ENCODE measurements at places on chromosomes 7 and 10.

- no peak for DNase-seq
Observed at GRCh38 chr7:37150856-37151255, 297.8 kb downstream of the ELMO1 start.

- no peak for DNase-seq
Observed at GRCh38 chr7:91780521-91780920, 100.0 kb downstream of the MTERF1 start.

DNA sequence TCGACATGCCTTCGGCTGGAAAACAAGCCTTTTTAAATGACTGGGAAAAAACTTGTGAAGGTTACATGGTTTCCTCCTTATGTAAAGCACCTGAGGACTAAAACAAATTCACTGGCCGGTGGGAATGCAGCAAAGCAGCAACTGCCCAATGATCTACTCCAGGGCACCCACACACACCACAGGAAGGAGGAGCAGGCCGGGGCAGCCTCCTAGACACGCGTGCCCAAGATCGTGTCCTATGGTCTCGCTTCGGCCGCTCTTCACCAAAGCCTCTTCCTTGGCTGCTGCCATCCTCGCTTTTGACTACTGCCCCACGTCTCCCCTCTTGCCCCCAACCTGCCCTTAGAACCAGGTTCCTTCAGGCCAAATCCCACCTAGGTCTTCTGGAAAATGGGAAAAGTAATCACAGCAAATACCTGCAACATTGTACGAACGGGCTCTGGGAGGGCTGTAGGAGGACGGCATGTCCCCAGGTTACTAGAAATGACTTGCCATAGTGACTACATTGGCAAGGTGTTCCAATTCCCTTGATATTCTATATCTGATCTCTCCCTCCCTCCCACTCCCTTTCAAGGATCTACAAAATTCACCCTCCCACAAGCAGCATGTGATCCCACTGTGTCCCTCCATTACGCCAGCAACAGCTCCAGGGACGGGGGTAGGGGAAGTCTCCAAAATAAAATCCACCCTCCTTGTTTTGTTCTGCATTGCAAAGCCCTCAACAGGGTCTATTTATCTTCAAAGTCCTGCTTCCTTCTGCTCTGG, 84.9 kb downstream of the RNF216 start:
- DNase-seq, result no peak

- no peak for DNase-seq
Observed at GRCh38 chr7:53326634-53327033, 291.2 kb downstream of the POM121L12 start.

- no peak for DNase-seq
Observed at GRCh38 chr7:142571581-142571980, 177.7 kb upstream of the PRSS1 start.

- no peak for DNase-seq
Observed at GRCh38 chr7:140877249-140877524, 47.5 kb downstream of the BRAF start.

GRCh38 chr10:117167789-117168674, 29.3 kb upstream of the KCNK18 start:
- DNase-seq, result no peak

DNA sequence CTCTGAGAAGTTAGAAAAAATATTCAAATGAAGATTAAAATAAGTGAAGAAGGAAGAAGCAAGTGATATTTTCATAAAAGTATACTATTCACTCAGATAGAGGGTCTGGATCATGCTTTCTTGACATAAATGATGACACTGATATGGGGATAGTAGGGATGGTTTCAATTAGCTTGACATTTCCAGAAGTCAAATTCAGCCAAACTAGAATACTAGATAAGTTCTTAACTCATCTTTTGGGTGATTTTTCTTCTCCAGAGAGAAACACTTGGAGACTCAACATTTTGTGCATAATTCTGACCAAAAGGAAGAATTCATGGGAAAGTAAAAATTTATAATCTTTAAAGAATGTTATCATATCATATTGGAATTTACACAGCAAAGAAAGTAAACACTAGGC, 152.0 kb upstream of the LRGUK start:
- no peak for DNase-seq

GRCh38 chr10:99337311-99337811, 8.2 kb downstream of the CNNM1 start:
- no peak for DNase-seq

GRCh38 chr10:78756604-78757343, 312.0 kb upstream of the ZMIZ1 start:
- peak; percentile 70 for DNase-seq

- DNase-seq, result no peak
Observed at GRCh38 chr7:16634271-16634738, 11.2 kb downstream of the ANKMY2 start.

DNA sequence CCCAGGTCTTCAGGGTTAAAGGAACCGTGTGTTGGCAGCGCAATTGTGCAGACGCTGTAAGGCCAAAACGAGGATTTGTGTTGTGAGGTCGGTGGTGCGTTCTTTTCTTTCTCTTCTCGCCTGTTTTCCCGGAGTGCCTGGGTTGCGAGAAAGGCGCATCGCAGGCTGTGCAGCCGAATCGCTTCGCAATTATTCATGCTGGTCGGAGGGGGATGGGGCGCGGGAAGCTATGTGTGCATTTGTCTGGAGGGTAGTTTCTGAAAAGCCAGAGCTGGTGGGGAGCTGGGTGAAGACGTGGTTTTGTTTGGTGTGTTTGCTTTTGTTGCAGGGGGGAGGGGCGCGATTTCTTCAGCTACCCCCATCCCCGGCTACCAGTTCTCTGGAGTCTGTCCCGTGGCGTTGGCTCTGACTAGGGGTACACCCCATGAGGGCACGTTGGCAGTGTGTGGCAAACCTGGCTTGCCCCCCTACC, 2.1 kb downstream of the MXI1 start:
- no peak for DNase-seq

DNA sequence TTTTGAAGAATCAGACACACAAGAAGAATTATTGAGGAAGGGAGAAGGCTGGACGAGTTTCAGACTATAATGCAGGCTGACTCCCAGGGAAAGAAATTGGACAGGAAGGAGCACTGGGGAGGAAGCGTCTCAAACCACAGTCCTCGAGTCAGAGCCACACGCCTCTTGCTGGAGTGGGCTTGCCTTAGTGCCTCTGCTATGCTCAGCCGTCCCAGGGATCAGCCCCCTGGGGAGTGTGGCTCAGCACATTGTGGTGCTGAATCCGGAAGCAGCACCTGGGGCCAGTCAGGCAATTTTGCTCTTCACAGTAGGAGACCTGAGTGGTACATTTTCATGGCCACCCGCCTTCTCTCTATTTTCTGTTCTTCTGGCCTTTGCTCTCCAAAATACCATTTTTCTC, 67.4 kb upstream of the SLC35G1 start:
- no peak for DNase-seq

DNA sequence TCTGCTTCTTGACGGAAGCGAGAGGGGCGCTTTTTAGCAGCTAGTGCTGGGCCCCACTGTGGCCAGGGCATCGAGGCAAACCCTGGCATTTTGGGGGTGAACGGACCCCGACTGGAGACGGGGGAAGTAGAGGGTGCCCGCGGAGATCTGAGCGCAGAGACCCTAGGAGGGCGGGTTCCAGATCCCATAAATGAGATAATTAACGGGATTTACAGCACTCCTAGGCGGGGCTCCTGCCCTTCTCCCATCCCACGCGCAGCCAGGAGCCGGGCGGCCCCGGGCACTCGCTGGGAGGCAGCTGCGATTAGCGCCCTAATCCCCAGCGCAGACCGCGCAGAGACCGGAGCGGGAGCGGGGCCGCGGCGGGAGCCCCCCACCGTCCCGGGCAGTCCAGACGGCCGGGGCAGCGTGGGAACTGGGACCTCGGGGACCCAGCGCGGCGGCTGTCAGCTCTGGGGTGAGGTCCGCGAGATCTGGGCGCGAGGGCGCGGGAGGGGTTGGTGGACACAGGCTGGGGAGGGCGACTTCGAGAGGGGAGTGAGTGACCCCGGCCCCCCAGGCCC, 735 bp downstream of the JCAD start:
- no peak for DNase-seq
